Fibroblast of lung (primary cell): ENCODE measurements at places on chromosomes 16 and 17. TPM values are rescaled to one million over a fixed set of nuclear protein-coding genes. Genes with fewer than 3 reads are reported as not detected.

DNA sequence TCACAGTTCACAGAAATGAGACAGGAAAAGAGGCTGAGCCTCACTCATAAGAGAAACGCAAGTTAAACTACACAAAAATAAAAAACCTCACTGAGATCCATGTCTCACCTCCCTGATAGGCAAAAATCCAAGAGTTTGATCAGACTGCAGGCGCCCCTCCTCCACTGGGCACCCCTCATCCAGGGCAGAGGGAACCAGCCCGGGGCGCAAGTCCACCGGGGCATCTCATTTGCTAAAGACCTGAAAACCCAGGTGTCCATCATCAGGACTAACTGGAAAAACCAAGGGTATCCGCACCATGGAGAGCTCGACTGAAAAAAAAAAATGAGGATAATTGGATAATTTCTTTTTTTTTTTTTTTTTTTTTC lies 2.6 kb downstream of the HBZ start:
- DNase-seq, result no peak

DNA sequence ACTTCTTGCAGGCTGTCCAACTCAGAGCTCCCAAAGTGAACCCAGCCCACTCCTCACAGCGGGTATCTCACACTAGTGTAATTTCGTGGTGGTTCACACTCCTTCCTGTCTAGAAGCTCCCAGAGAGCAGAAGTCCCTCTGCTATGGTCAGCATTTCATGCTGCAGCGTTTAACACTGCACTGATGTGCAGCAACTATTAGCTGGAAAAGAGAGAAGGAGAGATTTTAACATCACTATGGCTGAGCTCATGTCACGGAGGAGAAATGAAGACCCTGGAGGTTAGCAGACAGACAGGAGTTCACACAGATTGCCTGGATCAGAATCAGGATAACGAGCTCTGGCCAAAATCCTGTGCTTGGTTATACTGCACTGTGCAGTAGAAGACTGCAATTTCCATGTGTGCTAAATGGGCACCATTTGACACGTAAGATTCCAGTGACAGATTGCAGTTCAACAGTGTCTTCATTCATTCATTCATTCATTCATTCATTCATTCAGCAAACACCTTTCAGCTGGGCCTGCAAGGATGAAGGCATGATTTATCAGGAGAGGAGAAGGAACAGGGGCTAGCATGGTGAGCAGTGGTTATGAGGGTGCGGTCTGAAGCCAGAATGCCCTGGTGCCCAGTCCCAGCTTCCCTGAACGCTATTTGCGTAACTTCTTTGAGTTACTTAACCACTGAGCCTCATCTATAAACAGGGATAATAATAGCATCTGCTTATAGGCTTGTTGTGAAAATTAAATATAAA lies 5.3 kb upstream of the CCL1 start:
- no peak for DNase-seq

Gene ACE
- total RNA-seq, result 2.5 and 2.6 TPM in 2 replicates

- DNase-seq, result no peak
Measured at GRCh38 chr16:58515871-58516767, 802 bp downstream of the SETD6 start.

GRCh38 chr17:56313201-56313600 lies 159.9 kb downstream of the ANKFN1 start:
- DNase-seq, result no peak

GRCh38 chr17:27776882-27777624 lies 23.3 kb downstream of the NOS2 start:
- DNase-seq, result no peak

- peak; percentile 38 for DNase-seq
Measured at GRCh38 chr17:77318491-77319210, 177.9 kb downstream of the SEC14L1 start.

- DNase-seq, result no peak
Measured at GRCh38 chr17:76200354-76200753, 39.9 kb downstream of the RNF157 start.
